ENCODE measurements at places on chromosomes 11 and 22. TPM values are rescaled to one million over a fixed set of nuclear protein-coding genes. Genes with fewer than 3 reads are reported as not detected.

Gene REXO2
- 42.4 TPM for polyA plus RNA-seq

Gene RAG2
- polyA plus RNA-seq, result 0.17 TPM

Gene BAD
- polyA plus RNA-seq, result 29.6 TPM

Gene OR10A4
- not detected for polyA plus RNA-seq

Gene OR51E1
- 1.9 TPM for polyA plus RNA-seq

GRCh38 chr11:67027943-67028542 lies 5.1 kb downstream of the SYT12 start:
- no peak for DNase-seq

GRCh38 chr22:38461414-38462081 lies 6.3 kb upstream of the KDELR3 start:
- peak; percentile 83 for DNase-seq

- no peak for DNase-seq
Measured at GRCh38 chr11:12767027-12767426, 92.8 kb downstream of the TEAD1 start.

GRCh38 chr22:22180738-22181285 lies 63.8 kb upstream of the VPREB1 start:
- no peak for DNase-seq

DNA sequence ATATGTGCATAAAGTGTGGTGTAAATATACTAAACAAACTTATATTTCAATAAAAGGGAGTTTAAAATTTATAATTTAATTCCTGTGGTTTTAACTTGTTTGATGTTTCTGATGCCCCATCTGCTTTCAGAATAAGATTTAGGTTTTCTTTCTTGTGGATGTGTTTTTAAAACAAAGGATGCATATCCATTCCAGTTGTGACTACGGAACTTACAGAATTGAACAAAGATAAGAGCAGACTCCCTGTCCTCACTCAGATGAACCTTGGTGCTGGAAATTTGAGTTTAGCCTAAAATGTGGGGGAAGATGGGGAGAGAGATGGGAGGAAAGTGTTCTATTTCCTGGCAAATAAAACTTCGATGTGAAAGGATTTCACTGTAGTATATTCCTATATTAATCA lies 2.5 kb downstream of the FJX1 start:
- no peak for DNase-seq

GRCh38 chr11:8948886-8949285 lies 6.1 kb upstream of the ASCL3 start:
- DNase-seq, result no peak

DNA sequence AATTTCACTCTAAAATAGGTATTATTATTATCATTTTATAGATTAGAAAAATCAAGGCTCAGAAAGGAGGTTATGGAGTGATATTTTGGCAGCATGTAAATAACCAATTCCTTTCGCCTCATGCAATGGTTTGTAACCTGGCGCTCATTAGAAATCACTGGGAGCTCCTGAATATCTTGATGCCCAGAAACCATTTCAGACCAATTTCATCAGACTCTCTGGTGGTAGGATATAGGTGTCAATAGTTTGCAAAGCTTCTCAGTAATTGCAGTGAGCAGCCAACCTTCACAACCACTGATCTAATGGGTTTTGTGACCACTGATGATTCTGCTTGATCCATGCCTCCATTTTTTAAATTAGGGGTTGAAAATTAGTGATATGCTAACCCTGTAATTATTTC lies 57.8 kb upstream of the ZC3H12C start:
- no peak for DNase-seq

DNA sequence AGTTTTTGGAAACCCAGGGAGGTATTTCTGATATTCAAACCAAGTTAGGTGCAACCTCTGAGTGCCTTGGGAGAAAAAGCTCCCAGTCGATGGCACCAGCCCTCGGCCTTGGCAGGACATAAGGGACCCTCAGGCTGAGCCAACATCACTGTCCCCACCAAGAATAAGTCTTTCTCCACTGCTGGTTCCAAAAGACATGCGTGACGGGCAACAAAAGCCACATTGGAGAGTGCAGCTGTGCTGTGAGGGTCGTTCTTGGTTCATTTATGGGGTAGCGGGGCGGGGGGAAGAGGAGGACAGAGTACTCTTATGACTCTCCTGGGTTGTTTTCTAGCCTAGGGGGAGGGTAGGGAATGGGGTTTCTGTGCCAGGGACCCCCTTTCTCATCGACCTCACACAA lies 11.2 kb upstream of the TPCN2 start:
- DNase-seq, result no peak

DNA sequence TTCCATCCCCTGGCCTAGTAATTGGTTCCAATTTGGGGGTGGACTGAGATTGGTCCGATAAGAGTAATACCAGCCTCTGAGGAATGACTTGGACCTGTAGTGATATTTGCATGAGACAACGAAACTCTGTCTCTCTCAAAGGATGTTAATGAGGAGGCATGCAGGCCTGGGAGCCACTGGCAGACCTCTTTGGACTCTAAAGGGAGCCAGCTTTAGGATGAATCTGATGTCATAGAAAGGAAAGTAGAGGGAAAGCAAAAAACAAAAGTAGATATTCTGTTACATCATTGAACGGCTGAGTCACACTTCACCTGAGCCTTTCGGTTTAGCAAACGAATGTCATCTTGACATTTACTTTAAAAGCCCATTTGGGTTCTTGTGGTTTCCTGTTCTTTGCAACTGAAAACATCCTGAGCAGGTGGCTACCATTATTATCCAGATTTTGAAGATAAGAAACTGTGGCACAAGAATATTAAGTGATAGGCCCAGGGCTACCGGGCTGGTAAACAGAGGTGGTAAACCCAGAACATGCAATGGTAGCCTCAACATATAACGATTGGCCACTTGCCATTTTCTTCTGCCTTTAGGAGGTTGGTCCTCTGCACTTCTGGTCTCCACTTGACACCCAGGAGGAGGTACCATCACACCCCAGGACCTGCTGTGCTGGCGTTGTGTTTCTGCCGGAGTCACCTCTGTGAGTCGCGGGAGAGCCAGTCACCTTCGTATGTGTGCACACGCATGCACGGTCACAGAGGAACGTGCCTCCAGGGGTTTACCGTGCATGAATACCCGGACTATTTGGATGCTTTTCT lies 42.7 kb downstream of the RTL6 start:
- DNase-seq, result no peak

DNA sequence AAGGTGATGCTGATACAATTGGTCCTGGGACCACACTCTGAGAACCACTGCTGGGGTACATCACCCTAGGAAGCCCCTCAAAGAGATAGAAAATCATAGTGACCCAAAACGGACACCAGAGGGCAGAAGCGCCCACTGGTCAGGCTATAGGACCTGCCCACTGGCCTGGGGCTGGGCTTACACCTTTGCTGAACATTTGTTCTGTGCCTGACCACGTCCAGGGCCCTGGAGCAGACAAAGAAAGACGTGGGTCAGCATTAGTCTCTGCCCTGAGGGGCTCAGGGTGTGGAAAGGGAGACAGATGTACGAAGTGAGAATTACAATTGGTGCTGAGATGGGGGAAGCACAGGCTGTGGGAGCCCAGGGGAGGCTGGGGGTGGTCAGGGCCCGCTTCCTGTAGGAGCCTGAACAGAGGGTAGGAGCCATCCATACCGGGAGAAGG lies 14.4 kb upstream of the SERPINH1 start:
- DNase-seq, result peak; percentile 84

- DNase-seq, result no peak
Measured at GRCh38 chr22:50522208-50522805, 3.1 kb downstream of the SCO2 start.

DNA sequence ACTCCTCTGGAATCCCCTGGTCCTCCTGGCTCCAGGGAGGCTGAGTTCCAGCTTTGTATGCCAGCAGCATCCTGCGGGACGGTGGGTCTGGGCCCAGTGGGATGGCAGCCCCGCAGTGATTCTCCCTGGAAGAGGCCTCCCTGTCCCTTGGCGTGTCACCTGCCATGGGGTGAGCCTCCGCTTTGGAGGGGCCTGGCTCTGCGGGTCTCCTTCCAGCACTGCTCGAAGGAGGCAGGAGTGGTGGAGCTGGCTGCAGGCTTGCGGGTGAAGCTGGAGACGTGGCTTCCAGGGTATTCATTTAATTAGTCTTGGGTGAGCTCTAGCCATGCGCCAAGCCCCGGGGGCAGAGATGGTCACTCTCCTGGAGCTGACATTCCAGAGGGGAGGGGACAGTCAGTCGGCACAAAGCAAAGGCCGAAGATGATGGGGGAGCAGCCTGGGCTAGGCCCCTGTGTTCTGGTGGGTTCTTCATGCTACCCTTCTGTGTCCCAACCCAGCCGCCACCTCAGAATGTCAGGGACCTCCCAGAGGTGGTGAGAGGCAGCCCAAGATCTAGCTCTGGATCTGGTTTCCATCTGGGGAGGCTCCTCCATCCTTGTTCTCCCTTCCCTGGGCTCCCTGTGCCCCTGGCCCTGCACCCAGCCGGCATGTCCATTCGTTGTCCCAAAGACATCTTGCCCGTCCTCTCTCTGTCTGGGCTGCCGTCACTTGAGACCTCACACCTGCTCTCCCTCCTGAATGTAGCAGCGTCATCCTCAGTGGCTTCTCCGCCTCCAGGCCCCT lies 1332.5 kb downstream of the BRD1 start:
- DNase-seq, result no peak

- no peak for DNase-seq
Measured at GRCh38 chr11:17934194-17934593, 78.7 kb downstream of the SERGEF start.

GRCh38 chr22:18031695-18032454 lies 7.5 kb upstream of the MICAL3 start:
- no peak for DNase-seq

DNA sequence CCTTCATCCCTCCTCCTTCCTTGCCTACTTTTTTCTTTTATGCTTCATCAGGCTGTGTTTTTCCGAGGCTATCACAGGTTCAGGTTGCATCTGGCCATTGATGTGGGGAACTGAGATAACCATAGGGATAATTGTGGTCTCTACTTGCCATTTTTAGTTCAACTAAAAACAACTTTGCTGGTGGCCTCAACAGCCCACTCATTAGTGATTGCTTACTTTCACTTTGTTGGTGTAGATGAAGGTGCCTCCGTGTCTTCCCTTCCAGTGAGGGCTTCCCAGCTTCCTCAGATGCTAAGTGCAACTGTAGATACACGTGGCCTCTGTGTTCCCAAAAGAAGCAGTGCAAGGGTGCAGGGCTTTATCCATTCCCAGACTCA lies 35.0 kb downstream of the KCNJ1 start:
- DNase-seq, result no peak

- peak; percentile 38 for DNase-seq
Measured at GRCh38 chr22:45602824-45603595, 68.6 kb upstream of the ATXN10 start.

GRCh38 chr22:17137861-17138425 lies 16.8 kb upstream of the TMEM121B start:
- no peak for DNase-seq

GRCh38 chr11:1293619-1294015 lies 15.8 kb downstream of the TOLLIP start:
- no peak for DNase-seq

DNA sequence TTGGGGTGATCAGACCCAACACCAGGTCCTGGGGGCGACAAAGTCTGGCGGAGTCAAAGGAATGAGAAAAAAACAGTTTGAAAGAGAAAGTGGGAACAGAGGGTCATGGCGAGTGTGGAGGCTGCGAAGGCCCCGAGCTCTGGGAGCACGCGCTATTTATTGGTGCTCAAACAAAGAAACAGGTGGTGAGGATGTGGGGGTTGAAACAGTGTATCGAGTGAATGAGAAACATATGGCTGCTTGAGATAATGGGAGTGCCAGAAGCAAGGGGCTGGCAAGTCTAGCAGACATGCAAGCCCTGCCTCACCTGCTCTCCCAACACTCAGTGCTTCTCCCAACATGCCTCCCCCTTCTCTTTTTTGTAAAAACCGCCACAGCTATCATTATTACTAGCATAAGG lies 7.8 kb upstream of the DUSP18 start:
- DNase-seq, result no peak

- DNase-seq, result no peak
Measured at GRCh38 chr22:46622081-46622521, 1.9 kb downstream of the GRAMD4 start.

DNA sequence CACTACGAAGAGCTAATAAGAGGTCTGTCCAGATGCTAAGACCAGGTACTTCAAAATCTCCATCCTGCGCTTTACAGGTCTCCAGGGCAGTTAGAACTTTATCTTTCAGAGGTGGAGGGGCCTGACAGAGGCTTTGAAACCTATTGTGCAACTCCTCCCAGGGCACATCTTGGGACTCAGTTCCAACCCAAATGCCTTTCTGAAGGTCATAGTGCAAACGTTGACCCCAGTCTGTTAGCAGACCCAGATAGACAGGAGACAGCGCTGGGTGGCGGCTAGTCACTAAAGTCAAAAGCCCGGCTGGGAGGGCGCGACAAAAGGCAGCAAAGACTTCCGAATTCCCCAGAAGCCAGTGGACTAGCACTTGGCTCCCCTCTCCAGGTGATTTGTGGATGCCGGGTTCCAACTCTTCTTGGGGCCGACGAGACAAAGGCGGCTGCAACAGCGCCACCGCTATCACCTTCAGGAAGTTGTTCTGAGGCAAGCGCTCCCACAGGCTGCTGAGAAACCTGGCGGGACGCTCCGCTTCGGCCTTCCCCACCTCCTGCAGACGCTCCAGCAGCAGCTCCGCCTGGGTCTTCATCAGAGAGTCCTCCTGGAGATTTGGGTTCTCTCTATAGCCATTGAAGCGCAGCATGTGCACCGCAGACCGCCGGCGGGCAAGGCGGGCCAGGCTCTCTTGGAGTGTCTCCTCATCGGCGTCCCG lies 728 bp downstream of the FANCF start:
- no peak for DNase-seq

GRCh38 chr11:131889146-131889577 lies 518.7 kb downstream of the NTM start:
- peak; percentile 78 for DNase-seq

DNA sequence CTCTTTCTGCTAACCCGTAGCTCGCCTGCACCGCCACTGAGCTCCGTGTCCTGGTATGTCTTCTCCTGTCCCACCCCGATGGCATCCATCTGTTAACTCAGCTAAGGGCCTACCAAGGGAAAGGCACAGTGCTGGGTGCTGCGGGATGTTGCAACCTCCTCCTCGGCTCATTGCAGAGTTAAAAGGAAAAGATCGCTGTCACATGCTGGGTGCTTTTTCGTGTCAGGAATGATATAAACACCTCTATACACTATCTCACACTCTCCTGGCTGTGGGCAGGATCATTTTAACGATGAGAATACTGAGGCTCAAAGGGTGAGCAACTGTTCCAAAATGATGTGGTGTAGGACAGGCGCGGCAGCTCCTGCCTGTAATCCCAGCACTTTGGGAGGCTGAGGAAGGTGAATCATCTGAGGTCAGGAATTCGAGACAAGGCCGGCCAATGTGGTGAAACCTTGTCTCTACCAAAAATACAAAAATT lies 10.1 kb downstream of the TXN2 start:
- DNase-seq, result no peak
